ENCODE measurements at places on chromosomes 5 and 9.

DNA sequence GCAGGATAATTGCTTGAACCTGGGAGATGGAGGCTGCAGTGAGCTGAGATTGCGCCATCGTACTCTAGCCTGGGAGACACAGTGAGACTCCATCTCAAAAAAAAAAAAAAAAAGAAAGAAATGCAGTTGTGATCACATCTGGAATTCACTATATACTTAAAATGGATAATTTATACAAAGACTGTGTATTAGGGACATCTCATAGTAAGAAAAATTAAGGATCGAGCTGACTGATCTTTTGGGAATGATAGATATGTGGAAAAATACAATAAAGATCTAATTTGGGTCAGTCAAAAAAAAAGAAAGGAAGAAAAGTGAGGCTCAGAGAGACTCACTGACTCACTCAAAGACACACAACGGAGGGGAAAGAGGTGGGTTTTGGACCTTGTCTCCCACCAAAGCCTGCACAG lies 73.2 kb upstream of the STXBP1 start:
- DNase-seq = no peak

GRCh38 chr5:154756868-154757813 lies 2.0 kb downstream of the LARP1 start:
- peak; percentile 47 for DNase-seq

DNA sequence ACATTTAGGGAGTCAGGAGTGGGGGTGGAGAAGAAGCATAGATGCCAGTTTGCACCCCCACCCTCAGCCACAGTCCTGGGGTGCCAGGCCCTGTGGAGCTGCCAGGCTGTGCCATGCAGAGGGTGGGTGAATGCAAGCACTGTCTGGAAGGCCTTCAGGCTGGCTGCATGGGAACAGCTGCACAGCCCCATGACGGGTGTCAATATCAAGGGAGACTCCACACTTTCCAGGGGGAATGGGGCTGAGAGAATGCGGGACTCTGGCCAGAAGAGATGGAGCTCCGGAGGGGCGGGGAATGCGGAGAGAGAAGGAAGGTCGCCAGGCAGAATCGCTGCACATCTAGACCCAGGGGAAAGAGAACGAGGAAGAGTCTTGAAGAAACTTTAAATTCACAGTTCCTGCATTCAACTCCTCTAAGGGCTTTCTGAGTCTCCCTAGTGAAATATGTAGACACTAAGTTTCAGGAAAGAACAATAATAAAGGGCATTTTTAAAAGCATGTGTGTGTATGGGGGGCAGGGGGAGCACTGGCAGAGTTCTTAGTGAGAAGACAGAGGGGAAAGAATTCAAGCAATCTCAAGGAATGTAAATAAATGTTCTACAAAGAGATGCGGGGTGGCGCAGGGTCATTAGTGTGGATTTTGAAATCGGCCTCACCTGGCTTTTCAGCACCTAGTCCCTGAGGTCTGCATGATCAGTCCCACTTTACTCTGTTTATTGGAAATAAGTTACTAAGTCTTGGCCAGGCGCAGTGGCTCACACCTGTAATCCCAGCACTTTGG lies 59.1 kb downstream of the BOD1 start:
- no peak for DNase-seq

GRCh38 chr9:113922160-113922559 lies 46.1 kb downstream of the ZNF618 start:
- DNase-seq = no peak

- no peak for DNase-seq
Observed at GRCh38 chr5:143338658-143339366, 64.7 kb downstream of the NR3C1 start.

GRCh38 chr9:136044207-136044970 lies 50.7 kb downstream of the NACC2 start:
- DNase-seq = no peak

GRCh38 chr9:117783828-117784227 lies 79.6 kb downstream of the TLR4 start:
- DNase-seq = no peak

DNA sequence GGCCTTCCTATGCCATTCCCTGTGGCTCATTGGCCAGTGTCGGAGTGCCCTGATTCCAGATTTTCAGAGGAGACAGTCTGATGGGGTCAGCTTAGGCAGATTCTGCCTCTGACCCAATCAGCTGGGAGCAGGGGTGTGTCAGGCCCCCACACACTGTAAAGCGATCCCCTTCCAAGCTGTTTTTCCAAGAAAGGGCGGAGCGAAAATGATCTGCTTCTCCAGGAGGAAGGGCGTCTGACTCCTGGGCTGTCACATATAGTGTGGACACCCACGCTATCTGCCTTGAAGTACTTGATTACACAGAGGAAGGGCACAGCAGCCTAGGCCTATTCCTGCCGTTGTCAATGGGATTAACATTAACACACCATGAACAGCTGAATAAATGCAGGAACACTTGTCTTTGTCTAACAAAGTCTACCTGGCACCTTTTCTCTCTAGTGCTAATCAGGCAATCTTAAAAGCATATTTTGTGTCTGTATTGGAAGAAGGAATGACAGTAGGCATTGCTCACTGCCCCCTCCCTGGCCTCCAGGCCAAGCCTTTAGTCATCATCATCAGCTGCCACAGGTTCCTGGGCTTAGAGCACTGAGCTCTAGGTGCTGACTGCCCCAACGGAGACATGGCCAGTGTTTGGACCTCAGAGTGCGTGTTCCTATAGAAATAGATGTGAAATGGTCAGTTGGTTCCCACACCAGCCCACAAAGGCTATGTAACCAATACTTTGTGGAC lies 218.7 kb downstream of the MELK start:
- no peak for DNase-seq

GRCh38 chr5:109192027-109192426 lies 217.7 kb downstream of the PJA2 start:
- no peak for DNase-seq

GRCh38 chr9:89309166-89309565 lies 1.8 kb upstream of the CKS2 start:
- DNase-seq = no peak

DNA sequence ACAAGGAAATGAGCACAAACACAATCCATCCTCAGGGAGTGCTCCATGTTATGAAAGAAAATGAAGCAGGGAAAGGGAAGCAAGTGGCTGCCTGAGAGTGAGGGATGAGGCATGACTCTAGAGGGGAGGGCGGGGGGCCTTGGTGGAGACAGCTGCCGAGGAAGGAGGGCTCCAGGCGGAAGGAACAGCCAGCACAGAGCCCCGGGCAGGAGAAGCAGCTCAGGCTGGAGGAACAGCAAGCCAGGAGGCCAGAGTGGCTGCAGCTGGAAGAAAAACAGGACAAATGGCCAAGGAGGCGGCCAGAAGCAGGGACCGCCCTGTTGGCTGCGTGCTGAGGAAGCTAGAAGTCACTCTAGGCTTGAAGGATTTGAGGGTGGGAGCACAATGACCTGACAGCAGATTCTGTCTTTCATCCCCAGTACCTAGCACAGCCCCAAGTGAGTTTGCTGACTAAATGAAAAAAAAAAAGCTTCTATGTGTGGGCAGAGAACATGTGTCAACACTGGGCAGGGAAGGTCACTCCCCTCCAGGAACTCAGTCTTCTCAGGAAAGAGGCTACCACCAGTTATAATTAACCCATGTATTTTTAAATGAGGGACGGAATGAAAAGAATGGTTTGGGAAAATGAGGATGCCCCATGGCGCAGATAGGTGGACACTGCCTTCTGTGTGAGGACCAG lies 142.8 kb downstream of the DCP2 start:
- no peak for DNase-seq

- DNase-seq = no peak
Observed at GRCh38 chr5:6632324-6632887, 438 bp downstream of the NSUN2 start.

GRCh38 chr9:69574057-69574456 lies 98.1 kb downstream of the APBA1 start:
- DNase-seq = no peak

GRCh38 chr5:74862221-74862620 lies 4.0 kb downstream of the FAM169A start:
- DNase-seq = no peak

DNA sequence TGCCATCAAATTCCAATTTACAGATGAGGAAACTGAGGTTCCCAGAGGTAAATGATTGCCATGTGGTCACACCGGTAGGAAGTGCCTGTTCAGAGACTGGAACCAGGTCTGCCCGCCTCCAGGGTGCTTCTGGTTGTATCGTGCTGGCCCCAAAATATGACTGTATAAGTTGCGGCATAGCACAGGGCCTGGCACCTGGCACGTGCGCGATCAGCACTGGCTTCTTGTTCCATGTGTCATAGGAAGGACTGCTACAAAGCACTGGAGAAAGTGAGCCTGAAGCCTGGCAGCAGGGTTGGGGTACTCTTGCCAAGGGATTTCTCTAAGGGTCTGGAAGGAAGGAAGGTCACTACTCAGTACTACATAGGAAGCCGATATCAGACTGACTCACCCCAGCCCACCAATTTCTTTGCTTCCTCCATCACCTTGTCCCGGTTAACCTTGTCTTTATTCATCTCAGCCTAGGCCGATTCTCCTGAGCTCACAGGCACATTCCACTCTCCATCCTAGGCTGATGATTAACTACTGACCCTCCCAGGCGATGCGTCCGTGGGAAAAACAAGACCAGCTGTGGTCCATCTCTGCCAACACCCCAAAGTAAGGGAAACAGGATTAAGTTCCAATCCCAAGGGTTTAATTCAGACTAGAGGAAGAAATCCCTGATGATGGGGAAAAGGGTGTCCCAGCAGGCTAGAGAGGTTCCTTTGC lies 1.8 kb downstream of the HRH2 start:
- no peak for DNase-seq

DNA sequence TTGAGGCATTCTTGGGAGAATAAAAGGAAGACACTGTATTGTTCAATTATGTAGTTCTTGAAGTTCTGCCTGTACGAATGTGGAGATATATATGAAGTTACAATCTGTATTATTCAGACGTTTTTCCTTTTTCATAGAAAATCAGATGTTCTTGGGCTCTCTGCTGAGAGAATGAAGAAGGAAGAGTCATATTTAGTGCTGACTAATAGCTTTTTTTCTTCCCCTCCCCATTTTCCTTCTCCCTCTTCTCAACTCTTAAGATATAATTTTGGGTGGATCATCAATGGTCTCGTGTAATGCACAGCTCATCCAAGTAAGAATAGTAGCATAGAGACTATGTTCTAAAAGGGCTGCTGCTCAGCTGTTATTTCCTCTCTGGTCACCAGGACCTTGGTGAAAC lies 23.0 kb upstream of the FBXL7 start:
- DNase-seq = no peak

DNA sequence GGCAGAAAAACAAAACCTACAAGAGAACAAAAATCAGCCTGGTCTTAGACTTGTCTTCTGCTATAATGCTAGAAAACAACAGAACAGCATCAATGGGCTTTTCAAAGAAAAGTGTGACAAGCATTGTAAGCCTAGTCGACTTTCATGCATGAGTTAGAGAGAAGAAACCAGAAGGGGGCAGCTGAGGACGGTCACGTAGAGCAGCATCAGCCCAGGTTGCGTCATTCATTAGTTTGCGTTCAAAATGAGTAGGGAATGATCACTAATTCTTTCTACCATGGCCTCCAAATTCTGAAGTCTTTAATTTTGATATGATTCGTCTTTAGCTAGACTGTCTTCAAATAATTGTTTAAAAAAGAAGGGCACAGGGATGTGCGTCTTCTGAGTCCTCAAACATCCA lies 4.7 kb upstream of the ISCA1 start:
- no peak for DNase-seq

GRCh38 chr9:28234133-28234893 lies 661.0 kb upstream of the C9orf72 start:
- DNase-seq = no peak

DNA sequence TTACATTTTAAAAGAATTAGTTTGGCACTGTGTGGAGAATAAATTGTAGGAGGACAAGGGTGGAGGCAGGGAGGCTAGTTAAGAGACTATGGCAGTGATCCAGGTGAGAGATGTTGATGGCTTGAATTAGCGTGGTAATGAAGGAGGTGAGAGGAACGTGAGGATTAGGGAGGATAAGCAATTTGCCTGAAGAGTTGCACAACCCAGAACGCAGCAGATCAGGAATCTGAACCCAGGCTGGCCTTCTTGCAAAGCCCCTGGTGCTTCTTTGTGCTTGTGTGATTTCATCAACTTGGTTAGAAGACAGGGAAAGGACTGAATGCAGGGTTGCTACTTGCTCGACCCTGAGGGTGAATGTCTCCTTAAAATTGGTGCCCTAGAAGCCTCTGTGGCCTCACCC lies 6.9 kb upstream of the SCAMP1 start:
- no peak for DNase-seq

- no peak for DNase-seq
Observed at GRCh38 chr5:175688352-175689146, 30.7 kb downstream of the HRH2 start.
